ENCODE measurements at places on chromosomes 2 and 18.

- no peak for DNase-seq
These were observed 37.0 kb downstream of the SMCHD1 start for GRCh38 chr18:2692508-2692907.

- no peak for DNase-seq
These were observed 19.0 kb downstream of the PLEKHM3 start for GRCh38 chr2:208006337-208006736.

DNA sequence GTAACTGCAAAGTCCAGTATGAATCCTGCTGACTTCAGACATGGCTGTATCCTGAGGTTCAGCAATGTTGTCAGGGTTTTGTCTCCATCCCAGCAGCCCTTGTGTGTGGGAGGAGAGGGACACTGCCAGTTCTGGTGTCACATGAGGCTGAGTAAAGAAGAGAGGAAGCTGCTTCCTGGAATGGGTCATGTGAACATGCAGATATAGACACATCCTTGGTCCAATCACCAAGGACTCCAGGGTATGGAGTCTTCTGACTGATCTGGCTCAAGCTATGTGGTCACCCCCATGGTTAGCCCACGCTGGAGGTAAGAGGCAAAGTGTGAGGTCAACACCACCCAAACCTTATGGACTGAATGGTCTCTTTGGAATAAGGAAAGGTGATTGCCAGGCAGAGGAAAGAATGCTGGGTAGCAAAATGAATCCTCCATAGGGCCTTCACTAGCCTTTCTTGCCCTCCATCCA, 134.4 kb upstream of the SLC1A4 start:
- DNase-seq = no peak

- no peak for DNase-seq
These were observed 107.6 kb upstream of the RGPD4 start for GRCh38 chr2:107719141-107719540.

GRCh38 chr2:118089139-118089800, 999 bp downstream of the INSIG2 start:
- no peak for DNase-seq

DNA sequence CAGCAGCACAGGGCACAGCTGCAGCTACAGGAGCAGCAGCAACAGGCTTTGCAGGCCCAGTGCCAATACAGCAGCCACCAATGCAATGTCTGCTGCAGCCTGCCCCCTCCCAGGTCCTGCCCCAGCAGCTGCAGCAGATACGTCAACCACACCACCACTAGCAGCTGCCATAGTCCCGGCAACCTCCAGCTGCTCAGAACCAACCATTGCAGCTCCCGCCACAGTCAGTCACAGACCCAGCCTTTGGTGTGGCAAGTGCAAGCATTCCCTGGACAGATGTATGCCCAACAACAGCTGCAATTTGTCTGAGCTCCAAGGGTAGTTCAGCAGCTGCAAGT, 53.3 kb upstream of the TUBA3E start:
- DNase-seq = no peak

DNA sequence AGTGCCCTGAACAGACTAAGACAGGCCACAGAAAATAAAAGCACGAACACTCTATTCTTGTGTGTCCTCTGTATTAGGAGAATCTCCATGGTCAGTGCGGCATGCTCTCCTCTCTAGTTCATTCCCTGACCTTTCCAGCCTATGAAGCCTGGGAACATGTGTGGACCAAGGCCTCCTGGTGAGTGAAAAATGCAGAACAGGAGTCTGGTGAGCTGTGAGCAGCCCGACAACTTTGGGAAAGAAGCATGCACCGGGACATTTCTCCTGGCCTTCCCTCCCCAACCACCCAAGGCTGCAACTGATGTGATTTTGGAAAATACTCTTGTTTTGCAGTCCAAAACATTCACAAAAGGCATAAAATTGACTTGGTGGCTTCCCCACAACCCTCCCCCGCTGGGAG, 878.3 kb upstream of the ID2 start:
- no peak for DNase-seq

DNA sequence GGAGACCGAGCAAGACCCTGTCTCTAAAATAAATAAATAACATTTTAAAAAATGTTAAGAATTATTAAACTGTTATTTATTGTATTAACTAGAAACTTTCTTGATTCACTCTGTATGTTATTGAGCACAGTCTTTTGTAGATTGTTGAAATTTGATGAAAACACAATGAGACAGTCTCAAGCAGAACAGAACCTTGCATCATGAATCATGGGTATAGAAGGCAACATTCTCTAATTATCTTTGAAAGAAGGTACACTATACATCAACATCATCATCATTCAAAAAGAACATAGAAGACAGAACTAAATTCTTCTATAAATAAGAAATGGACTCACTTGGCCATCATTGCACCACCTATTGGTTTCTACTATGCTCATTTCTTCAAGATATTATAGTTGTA, 67.7 kb downstream of the SLC8A1 start:
- DNase-seq = no peak

GRCh38 chr2:179751163-179751809, 110.1 kb downstream of the ZNF385B start:
- DNase-seq = no peak

GRCh38 chr2:31696068-31696467, 115.3 kb upstream of the SRD5A2 start:
- no peak for DNase-seq

DNA sequence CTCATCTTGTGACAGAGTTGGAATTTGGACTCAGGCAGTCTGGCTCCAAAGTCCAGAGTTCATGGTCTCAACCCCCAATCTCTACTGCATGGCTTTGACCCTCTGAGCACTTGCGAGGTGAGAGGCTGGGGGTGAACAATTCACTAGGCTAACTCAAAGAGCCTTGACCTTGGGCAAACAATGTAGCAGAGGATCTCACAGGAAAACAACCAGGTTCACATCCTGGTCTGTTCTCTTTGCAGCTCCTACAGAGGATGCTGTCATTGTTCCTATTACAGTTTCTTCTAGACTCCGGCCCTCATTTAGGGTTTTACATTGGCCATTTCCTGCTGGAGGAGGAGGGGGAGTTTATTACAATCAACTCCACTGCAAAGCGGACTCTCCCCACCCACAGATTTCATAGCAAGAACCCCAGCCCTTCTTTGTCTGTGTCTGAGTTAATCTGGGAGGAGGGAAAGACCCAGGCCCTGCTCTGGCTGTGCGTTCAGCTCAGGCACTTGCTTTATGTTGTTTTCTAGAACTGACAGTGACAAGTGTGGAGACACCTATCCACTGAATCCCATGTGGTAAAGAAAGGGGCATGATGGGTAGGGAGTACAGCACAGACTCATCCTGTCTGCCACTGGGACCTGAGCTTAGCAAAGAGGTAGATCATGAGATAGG, 101.6 kb downstream of the LBH start:
- no peak for DNase-seq

DNA sequence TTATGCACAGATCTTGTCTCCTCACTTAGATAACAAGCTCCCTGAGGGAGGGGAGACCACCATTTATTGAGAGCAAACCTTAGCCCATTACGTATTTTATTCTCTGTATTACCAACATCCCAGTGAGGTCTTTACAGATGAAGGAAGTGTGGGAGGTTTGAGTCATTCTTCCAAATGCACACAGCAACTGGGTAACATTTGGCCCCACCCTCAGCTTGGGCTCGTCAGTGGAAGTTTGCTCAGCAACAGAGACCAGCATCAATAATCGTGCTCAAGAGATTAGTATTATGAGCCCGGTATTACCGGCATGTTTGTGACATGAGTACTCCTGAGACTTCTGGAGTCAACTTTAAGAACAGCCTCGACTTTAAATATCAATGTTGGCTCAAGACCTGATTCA, 168.6 kb downstream of the ETAA1 start:
- no peak for DNase-seq

DNA sequence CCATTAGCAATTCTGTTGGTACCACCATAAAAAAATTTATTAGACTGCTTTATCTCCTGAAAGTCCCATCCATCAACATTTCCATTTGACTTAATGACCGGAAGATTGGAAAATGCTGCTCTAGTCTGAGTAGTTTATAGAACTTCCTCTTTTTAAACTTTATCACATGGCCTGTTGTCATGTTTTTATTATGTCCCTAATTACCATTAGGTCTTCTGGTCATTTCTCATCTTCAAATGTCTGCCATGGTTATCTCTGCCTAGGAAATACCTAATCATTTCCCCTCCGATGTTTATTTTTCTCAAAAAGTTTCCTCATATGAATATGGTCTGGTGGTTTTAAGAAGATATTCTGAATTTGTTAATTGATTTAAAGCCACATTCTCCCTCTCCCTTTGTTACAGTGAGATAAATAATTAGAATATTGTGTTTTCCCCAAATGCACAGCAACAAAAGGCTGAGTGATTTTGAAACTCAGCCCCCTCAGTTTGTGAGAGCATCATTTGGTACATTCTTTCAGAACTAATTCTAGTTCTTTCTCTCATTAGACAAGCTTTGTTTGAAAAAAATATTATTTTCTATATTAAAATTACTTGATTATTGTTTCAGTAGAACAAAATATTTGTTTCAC, 317.1 kb upstream of the ST6GAL2 start:
- DNase-seq = no peak

DNA sequence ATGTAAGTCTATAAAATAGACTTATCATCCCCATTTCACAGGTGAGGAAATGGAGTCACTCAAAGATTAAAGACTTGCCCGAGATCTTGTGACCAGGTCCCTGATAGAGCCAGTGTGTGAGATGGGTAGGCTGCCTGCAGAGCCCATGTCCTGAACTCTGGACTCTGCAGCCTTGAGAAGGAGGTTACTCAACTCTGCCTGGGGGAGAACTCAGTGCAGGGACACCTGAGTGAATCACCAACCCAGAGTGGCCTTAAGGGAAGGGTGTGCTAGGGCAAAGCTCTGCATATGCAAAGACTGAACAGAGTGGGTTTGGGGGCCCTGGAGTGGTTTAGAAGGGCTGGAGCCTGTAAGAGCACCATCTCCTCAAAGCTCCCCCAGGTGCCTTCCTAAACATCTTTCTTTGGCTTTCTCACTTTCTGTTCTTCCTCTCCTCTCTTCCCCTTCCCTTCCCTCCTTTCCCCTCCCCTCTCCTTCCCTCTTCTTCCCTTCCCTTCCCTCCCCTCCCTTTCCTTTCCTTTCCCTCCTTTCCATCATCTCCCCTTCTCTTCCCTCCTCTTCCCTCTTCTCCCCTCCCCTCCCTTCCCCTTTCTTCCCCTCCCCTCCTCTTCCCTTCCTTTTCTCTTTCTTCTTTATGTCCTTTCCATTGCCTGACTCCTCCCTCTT, 67.6 kb downstream of the CELF4 start:
- no peak for DNase-seq

DNA sequence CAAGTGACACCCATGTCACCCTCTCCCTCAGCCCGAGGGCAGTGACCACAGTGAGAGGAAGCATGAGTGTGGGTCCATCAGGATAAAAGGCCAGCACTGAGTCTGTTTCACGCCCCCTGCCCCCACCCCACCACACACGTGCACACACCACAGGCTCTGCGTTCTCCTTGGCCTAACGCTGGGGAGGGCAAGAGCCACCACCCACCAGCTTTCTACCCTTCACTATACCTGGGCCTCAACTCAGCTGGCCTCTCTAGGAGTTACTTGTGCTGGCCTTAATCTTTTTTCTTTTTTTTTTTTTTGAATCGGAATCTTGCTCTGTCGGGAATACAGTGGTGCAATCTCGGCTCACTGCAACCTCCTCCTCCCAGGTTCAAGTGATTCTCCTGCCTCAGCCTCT, 140.5 kb downstream of the ZFP36L2 start:
- no peak for DNase-seq

DNA sequence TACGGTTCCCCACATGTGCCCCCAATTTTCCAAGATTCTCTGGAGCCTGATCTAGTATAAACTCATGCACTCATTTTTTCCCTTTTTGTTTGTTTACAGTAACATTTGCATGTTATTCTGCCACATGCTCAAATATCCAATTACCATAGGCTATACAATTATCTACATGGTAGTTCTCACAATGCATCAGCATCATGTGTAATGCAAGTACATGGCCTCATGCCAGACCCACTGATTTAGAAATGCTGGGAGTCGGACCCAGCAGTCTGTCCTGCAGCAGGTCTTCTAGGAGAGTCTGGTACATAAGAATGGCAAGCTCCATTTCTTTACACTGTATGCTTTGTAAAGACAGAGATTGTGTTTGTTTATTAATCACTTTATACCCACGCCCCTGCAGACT, 107.7 kb downstream of the CBLN2 start:
- DNase-seq = no peak

GRCh38 chr2:190755772-190756415, 107.0 kb downstream of the NAB1 start:
- no peak for DNase-seq

DNA sequence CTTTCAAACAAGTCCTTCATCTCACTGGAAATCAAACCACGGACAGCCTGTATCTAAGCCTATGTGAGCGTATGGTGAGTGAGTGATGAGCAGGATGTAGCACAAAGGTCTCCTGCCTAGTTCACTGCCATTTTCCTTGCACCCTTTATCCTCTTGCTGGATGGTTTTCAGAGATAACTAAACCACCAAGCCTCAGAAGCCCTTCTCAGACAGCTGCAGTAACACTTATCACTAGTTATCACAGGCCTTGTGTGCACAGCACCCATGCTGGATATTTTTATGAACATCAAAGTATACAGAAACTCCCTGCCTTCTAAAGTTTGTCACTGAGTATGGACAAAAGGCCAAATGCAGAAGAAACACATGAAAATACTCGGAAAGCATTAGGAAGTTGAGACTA, 69.5 kb downstream of the C1D start:
- DNase-seq = no peak

- DNase-seq = no peak
These were observed 374.8 kb downstream of the SLC4A3 start for GRCh38 chr2:220002251-220002650.

- peak; percentile 79 for DNase-seq
These were observed 265.7 kb downstream of the MTX2 start for GRCh38 chr2:176534798-176535466.

DNA sequence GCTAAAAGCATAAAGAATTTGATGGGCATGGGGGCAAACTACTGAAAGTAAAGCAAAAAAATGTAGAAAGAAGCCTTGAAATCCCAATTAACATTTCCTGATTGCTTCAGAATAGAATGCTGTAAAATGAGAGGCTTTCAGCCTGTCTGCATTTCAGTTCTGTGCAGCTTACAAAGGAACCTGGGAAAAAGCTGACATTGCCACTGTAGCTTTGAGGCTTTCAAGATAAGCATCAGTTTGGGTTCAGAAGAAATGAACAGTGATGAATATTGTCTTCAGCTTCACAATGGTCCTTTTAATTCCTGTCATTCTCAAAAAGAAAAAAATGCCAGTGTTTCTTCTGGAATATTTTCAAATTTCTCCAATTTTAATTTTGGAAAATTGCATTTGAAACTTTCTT, 242.7 kb downstream of the LRRTM1 start:
- DNase-seq = no peak
